DMS53 (cell line): ENCODE measurements at places on chromosomes 4 and X.
A peak's percentile ranks its signal among the peaks of the same experiment; 100 is the strongest.

DNA sequence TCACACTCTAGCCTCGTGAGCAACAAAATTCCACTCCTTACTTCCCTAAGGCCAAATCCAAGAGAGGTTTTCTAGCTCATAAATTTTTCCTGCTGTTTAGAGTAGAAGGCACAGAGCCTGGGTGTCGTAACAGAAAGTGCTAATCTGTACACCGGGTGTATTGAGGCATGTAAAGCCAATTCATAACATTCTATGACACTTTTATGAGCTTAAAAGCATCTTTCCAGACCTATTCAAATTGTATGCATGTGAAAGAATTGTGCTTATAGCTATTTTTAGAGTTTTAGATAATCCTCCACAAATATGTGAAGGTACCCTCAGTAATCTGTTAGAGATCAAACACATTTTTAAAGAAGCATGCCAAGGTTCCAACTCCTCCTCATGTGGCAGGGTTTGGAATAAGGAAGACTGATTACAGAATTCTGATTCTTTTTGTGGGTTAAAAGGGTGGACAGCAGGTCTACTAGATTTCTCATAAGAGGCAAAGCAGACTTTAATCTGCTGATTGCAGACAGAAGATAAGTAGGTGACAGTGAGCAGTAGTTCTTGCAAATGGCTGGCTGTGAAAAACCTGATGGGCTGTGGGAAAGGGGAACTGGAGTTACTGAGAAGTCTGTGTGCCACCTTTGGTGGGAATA lies 25.5 kb upstream of the LRCH2 start:
- no peak for DNase-seq

- no peak for DNase-seq
Observed at GRCh38 chr4:110613745-110614144, 9.1 kb downstream of the PITX2 start.

DNA sequence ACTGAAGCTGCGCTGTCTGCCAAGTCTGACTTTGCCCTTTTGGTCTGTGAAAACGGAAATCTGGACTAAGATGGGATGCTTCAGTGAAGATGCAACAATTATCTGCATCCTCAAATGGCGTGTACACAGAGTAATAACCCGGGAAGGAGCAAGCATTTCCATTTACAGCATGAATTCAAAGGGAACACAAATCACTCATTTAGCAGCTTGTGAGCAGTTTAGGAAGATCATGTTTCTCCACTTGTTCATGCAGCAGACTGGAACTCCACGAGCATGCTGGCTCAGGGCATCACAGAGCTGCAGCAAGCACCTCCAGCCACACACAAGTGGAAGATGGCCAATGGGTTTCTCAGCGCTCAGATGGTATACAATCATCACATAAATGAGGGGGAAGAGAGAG lies 175.5 kb downstream of the NLGN4X start:
- no peak for DNase-seq

DNA sequence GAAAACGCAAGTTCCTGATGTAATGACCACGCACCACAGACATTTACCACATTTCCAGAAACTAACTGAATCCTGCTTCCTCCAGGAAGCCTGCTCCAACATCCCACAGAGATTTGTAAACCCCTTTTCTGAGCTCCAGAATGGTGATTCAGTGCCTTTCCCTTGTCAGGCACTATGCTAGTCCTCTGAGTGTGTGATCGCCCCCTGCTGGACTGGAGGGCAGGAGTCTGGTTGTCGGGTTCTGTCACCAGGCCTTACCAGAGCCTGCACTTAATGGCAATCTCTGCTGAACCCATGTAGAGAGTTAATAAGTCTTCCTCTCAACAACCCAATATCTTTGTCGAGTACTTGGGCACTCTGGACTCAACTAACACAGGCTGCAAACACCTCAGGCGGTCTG lies 14.5 kb upstream of the KDM5C start:
- DNase-seq: peak; percentile 47

GRCh38 chrX:38363046-38363445 lies 10.6 kb downstream of the OTC start:
- no peak for DNase-seq

DNA sequence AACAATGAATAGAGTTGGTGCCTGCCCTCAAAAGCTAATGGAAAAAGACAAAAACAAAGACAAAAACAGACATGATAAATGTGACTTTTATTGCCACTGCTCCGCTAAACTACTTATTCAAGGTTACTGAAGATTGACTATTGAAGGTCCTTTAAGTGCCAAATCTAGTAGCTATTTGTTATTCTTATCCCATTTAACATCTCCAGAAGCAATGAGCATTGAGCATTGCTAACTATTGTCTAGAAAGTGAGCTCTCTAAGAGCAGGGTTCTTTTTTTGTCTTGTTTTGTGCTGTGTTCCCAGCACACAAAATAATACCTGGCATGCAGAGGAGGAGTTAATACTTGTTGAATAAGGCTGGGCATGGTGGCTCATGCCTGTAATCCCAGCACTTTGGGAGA lies 95.4 kb upstream of the SFRP2 start:
- DNase-seq: no peak

- DNase-seq: no peak
Observed at GRCh38 chrX:12753366-12753765, 37.8 kb upstream of the PRPS2 start.

DNA sequence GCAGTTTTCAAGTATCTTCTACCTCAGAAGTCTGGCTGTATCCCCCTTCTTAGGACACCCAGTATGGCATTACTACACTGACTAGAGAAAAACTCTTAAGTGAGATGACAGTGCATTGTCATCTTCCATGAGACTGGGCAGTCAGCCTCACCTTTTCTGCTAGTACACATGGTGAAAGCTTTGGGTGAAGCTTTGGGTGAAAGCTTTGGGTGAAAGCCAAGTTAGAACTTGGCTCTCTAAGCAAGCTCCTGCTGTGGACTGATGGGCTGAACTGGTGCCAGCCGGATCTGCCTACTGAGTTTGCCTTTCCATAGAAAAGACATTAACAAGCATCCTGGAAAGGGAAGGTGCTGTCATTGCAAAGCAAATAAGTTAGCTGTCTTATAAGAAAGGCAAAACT lies 8.8 kb downstream of the EPHA5 start:
- peak; percentile 34 for DNase-seq

GRCh38 chr4:8583655-8584025 lies 3.4 kb downstream of the GPR78 start:
- no peak for DNase-seq

- no peak for DNase-seq
Observed at GRCh38 chrX:5915783-5916182, 312.9 kb downstream of the NLGN4X start.

GRCh38 chr4:79248610-79249009 lies 77.3 kb downstream of the NAA11 start:
- DNase-seq: no peak

DNA sequence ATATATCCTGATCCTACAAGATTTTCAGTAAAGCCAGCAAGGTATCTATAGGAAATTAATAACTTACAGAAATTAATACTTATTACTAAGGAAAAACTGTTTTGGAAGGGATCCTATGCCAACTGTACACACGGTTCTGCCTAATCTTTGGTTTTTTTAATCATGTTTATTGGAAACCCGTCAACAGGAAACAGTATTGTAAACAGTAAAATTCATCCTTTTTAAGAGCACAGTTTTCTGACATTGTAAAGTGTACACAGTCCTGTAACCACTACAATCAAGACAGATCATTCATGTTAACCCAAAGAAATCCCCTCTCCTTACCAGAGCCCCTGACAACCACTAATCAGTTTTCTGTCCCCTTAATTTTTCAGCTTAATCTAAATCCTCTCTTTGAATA lies 9.9 kb downstream of the ABCG2 start:
- no peak for DNase-seq

- no peak for DNase-seq
Observed at GRCh38 chr4:123471655-123472369, 75.2 kb downstream of the SPRY1 start.

DNA sequence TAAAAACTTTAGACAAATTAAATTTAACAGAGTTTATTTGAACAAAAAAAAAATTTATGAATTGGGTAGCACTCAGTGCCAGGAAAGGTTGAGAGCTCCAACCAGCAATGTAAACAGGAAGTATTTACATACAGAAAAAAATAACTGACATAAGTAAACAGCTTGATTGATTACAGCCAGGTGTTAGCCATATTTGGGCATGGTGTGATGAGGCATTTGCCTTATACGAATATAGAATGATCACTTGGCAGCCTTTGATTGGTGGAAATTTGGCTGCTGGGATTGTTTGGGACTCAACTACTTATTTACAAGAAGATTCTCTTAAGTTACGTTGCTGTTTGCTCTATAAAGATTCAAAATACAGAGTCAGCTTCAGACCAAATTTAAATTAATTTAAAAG lies 172.0 kb downstream of the ADAM29 start:
- peak; percentile 90 for DNase-seq

GRCh38 chrX:122501652-122502051 lies 682.4 kb upstream of the GRIA3 start:
- no peak for DNase-seq

DNA sequence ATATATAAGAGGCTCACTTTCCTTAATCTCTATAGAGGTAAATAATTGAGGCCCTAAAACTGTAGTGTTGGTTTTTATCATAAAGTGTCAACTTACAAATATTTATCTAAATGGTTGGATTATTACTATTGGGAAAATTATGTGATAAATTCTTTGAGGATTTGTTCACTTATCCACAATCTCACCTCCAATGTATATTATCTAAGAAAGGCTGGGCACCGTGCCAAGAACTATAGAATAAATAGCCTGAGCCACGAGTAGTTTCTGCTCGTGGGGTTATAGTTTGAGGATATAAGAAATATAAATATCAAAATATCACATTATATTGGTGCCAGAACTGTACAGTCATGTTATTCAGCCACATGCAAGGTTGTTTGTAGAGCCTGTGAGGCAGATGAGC lies 177.9 kb downstream of the VEGFC start:
- DNase-seq: peak; percentile 32

DNA sequence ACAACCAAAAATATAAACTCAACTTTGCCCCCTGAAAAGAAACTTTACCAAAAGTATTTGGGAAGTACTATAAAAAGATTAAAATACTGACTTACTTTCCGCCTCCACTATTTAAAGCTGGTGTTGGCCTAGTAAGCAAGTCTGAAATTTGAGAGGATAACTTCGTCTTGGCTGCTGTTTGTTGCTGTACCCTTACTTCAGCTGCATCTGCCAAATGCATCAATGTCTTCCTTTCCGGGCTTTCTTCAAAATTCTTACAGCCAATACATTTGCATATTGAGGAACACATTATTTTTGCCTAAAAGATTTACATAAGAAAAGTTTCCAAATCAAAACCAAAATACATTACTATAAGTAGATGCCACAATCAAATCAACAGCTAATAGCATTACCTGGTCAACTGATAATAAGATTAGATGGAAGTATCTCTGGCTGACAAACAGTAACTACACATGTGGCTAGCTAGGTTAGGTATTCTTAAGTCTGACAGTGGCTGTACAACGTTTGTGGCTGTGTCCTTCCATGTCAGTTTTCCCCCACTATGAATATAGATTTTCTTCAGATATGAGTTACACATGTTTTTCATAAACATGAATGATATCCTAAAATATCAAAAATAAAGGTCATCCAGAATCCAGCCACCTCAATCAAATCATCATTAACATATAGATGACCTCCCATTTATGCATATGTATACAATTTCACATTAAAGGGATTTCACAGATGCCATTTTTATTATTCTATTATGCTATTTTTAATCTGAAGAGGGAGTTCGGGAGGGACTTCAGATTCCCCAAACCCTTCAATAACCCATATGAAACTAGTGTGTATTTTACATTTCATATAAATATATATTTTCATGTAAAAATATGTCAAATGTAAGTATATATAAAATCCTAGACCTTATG lies 30.6 kb downstream of the THAP9 start:
- no peak for DNase-seq

GRCh38 chr4:40788331-40788730 lies 38.6 kb downstream of the NSUN7 start:
- no peak for DNase-seq

DNA sequence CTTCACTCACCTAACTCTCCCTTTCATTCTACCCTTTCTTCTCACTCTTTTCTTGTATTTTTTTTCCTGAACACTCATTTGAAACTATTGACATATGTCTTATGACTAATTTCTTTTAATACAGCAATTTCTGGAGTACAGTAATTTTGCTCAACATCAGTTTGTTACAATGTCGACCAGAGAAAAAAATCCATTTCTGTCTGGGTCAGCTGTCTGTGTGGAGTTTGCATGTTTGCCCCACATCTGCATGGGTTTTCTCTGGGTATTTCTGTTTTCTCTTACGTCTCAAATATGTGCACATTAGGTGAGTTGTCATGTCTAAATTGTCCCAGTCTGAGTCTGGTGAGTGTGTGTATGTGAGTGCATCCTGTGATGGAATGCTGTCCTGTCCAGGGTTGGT lies 294.8 kb downstream of the HS3ST1 start:
- DNase-seq: no peak

GRCh38 chr4:13981499-13981898 lies 354.0 kb upstream of the BOD1L1 start:
- no peak for DNase-seq

DNA sequence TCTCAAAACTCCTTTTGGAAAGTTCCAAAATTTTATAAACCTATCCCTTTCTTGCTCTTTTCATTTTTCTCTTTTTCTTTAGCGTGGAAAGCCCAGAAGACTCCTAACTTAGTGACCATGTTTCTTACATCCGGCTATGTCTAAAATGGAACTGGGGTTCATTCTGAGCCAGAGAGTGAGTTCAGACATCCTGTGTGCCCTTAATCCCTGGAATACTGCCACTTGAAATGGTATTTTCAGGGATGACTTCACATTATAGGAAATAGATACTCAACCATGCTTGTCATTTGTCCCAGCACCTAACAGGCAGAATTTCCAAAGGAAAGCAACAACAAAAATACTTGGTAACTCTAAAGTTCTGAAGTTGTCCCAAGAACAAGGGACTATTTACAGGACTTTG lies 379.6 kb downstream of the ARHGAP24 start:
- DNase-seq: no peak

DNA sequence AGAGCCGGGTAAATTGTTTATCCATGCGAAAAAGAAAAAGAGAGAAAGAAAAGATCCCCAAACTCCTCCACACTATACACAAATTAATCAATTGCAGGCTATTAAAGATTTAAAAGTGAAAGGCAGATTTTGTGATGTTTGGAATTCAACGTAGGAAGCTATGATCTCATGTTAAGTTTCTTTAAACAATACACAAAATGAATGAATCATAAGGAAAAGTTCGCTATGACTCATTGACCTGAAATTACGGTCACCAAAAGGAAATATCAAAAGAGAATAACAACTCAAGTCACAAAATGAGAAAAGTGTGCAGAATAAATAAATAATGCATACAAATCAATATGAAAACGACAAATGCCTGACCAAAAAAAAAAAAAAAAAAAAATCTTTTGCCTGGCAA lies 28.6 kb downstream of the CLNK start:
- DNase-seq: peak; percentile 32

DNA sequence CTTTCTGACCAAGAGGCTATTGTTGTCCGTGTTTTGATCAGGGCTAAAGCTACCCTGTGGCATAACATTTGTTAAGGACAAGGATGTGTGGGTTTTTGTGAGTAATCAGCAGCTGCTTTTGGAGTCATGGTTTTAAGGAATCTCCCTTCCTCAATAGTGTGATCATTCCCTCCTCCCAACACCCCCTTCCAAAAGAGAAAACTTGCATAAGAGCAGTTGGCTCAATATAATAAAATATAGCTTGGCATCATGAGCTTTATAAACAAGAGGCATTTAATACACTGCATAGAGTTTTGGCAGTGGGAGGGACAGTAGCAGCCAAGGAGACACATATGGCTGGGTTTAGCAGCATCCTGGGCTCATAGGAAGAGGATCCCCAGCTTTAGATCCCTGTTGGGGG lies 84.7 kb downstream of the NHS start:
- DNase-seq: no peak
